Glutamatergic neuron (in vitro differentiated cells): ENCODE measurements at places on chromosomes 11 and 22. TPM values are rescaled to one million over a fixed set of nuclear protein-coding genes. Genes with fewer than 3 reads are reported as not detected.

The FBLN1 gene
- total RNA-seq = 184 TPM

The SLC17A6 gene
- 170 TPM for total RNA-seq

DNA sequence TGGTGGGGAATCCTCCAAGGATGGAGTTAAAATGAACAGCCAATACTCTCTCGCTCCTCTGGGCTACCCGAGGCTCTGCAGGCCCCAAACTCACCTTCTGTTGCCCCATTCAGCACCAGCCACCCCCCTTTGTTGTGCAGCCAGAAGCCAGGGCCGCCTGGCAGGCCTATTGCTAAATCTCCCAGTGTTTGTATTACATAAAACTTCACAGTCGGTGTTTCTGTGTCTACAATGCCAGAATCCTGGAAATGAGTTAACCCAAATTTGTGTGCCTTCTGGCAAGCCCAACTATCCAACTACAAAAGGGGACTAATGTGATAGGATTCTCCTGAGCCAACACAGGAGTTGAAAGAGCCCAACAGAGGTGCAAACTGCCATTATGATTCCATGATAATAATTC lies 9.3 kb downstream of the KCNJ5 start:
- no peak for DNase-seq

- DNase-seq = no peak
Measured at GRCh38 chr11:1335264-1335810, 25.9 kb upstream of the TOLLIP start.

DNA sequence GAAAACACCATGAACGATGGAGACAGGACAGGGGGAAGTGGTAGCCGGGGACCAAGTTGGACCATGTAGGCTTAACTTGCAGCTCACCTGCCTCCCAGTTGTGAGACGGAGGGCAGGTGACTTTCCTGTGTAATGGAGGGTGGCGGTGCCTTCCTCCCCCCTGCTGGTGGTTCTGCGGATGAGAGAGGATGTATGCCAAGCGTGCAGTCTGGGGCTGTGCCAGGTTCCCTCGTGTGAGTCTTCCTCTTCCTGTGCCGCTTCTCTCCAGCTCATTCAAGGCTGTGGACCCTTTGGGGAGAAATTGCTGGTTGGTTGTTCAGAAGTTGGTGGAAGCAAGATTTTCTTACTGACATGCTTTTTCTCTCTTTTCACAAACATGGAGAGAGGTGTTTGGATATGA lies 35.1 kb downstream of the MPPED1 start:
- no peak for DNase-seq

- DNase-seq = no peak
Measured at GRCh38 chr11:106480581-106481190, 403.2 kb downstream of the AASDHPPT start.
